ENCODE measurements at places on chromosomes 13 and 19.
A peak's percentile ranks its signal among the peaks of the same experiment; 100 is the strongest.

- DNase-seq, result no peak
Observed at GRCh38 chr19:29075149-29075548, 137.8 kb downstream of the UQCRFS1 start.

DNA sequence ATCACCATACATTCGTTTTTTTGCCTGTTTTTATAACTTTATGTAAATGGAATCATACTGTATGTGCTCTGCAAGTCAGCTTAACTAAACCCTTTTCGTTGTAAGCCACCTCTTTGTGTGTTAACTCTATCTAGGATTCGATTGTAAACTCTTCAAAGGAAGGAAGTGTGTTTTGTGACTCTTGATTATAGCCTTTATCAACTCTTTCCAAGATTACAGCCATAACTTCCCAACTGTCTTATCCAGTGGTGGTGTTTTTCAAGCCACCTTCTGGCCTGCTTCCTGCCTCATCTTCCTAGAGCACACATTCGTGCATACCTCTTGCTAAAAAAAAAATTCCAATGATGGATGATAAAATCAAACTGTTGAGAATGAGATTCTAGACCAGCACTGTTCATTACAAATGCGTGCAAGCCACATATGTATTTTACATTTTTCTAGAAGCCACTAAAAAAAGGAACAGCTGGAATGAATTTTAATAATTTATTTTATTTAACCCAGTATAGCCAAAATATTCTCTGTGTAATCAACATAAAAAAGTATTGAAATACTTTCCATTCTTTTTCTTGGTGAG is 12.0 kb upstream of the FBXL3 start:
- no peak for DNase-seq

- no peak for DNase-seq
Observed at GRCh38 chr13:60411464-60411863, 14.4 kb downstream of the TDRD3 start.

GRCh38 chr13:76339649-76340048 is 546.6 kb downstream of the KCTD12 start:
- DNase-seq, result no peak

- no peak for DNase-seq
Observed at GRCh38 chr13:42883142-42883541, 101.8 kb downstream of the FAM216B start.

DNA sequence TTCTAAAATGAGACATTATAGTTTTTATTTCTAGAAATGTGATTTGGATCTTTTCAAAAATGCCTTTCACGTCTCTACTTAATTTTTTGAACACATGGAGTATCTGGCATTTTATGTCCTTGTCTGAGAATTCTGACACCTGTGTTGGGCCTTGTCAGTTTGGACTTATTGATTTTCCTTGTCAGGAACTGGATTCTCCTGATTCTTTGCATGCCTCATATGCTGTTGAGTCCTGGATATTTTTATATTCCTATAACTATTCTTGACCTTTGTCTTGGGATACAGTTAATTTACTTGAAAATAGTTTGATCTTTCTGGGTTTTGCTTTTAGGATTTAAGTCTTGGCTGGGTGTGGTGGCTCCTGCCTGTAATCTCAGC is 10.3 kb downstream of the ADPRHL1 start:
- DNase-seq, result no peak

DNA sequence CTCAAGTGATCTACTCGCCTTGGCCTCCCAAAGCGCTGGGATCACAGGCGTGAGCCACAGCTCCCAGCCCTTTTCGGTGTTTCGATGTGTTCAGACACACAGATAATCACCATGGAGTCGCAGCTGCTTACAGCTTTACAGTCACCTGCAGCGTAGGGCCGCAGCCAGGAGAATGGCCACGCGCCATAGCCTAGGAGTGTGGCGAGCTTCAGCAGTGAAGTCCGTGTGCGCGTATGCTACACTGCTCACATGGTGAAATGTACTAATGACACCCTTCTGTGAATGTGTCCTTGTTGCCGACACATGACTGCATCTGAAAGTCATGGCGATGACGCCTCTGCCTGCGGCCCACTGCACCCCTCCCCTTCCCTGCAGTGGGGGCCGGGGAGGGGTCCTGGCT is 23.6 kb downstream of the AP3D1 start:
- no peak for DNase-seq

GRCh38 chr19:39407660-39408391 is 1.2 kb downstream of the ZFP36 start:
- DNase-seq, result peak; percentile 75

DNA sequence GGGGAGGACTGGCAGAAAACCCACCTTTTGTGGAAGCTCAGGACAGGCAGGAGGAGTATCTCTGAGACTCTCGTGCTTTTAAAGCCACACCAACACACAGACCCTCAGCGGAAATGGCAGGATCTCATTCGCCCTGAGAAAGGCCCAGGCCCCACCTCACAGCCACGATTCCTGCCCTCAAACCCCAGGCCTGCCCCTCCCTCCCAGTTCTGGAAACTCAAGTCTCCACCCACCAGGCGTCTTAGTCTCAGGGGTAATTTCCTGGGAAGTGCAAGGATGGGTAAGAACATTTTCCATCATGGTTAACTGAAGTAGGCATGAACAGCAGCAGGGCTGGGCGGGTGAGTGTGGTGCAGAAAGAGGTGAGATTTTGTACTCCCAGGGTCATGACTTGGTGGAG is 8.0 kb upstream of the PDE4C start:
- DNase-seq, result no peak

- DNase-seq, result peak; percentile 77
Observed at GRCh38 chr19:7799640-7800355, 30.2 kb upstream of the EVI5L start.

DNA sequence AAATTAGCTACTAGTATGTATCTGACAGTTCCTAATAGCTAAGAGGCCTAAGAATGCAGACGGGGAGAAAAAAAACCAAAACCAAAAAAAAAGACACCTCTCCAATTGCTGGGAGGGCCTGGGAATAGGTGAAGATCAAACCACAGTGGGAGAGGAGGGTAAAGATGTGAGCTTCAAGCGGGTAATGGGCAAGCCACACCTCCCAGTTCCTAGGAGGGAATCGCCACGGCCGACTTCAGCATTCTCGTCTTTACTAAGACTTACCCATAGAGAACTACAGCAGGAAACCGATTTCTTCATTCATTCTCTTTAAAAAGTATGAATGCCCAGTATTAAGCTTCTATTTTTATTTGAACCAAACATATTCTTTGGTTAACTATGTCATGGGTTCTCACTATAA is 5.6 kb upstream of the EEF1AKMT1 start:
- DNase-seq, result no peak

DNA sequence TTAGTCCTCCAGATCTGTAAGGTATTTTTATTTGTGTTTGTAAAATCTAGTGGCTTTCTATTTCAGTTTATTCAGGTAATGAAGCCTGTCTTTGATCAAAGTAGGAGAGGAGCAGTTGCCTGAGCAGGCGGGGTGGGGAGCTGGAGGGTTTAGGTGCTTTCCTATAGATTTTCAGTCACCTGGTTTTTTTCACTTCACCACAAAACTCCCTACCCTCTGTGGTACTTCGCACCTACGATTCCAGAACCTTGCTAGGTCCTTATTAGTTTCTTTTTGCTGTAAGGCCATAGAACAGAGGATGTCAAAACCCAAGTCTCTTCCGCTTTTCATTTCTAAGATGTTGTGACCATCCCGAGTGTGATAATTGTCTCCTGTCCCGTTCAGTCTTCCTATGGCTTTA is 26.6 kb downstream of the SLAIN1 start:
- peak; percentile 42 for DNase-seq

DNA sequence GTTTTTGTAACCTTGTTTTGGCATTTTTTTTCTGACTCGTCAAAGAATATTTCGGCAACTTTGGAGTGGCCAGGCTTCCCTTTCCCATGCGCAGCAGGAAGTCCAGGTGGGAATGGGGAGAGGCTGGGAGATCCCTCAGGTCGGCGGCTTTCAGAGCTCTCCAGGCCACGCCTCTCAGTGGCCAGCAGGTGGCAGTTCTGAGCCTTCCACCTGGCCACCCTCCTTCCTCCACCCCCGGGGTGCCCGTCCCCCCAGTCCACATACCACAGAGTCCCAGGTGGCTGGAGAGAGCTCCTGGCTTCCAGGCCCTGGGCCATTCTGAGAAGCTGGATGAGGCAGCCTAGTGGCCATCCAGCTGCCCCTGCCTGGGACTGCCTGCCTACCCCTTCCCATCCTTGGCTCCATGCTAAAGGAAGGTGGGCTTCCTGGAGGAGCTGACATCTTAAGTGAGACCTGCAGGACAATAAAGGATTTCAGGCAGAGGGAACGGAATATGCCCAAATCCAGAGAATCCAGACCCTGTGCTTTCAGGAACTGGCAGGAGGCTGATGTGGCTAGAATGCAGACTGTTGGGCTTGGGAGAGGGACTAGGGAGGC is 46.3 kb downstream of the CCNE1 start:
- DNase-seq, result peak; percentile 36

DNA sequence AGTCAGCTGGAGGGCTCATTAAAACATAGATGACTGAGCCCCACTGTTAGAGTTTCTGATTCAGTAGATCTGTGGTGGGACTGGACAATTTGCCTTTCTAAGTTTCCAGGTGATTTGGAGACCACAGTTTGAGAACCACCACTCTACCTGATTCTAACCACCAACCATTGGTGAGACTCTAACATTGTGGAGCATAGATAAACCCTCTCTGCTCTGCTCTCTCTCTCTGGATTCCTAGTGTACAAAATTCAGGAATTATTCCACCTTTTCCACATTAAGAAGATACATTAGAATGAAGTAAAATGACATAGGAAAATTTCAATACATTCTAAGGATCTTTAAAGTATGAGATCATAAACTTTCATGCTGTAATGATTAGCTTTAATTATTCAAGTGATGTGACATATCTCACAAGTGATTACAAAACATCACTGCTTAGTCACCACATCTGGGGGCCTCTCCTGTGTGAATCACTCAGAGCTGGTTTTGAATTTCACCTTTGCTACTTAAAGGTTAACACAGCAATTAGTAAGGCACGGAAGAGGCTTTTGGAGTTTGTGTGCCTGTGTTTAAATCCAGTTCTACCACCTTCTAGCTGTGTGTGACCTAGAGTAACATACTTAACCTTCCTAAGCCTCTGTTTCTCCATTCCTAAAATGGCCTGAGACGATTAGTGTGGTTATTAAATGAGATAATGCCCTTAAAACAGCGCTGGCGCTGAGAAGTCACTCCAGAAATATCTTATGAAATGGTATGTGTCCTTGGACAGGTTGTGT is 78.5 kb upstream of the NBEA start:
- no peak for DNase-seq

DNA sequence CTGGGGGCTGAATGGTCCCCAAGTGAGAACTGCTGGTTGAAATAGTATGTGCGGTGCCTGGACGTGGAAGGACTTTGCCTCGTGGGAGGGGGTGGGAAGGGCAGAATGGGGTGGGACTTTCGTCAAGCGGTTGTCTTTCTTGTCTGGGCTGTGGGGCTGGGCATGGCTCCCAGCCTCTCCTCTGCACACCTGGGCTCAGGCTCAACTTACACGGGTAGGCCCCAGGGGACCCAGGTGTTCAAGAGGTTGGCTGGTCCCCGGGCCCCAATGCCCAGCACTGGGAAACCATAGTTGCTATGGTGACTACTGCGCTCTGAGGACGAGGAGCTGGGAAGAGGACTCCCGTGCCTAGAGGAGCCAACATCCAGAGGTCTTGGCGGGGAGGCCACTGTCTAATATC is 7.3 kb downstream of the NWD1 start:
- DNase-seq, result no peak

- DNase-seq, result no peak
Observed at GRCh38 chr19:1046836-1047695, 7.2 kb downstream of the ABCA7 start.

DNA sequence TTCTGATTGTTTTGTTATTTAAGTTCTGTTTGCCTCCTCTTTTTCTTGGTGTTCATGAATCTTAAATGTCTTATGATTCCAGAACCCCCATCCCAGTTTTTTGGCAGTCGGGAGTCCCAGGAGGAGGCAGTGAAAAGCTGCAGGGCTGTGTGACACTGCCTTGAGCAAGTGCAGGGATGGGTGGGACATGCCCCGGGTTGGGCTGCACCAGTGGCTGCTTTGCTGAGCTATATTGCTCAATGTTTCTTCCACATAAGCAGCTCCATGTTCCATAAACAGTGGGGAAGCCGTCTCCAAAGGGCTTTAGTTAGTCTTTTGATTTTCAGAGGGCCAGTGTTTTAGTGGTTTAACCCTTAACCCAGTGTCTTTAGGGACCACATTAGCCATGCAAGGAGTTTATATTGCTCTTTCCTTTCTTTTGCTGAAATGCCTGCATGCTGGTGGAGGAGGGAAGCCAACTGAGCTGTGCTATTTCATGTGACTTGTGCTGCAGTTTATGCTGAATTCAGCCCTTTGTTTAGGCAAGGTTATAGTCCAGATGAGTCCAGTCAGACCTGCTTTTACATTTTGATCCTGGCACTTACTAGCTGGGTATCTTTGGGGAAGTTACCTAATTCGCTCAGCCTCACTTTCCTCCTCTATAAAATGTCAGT is 13.1 kb downstream of the ATP8A2 start:
- no peak for DNase-seq

GRCh38 chr13:44244288-44244687 is 129.3 kb upstream of the SERP2 start:
- DNase-seq, result no peak

- DNase-seq, result peak; percentile 38
Observed at GRCh38 chr13:50366488-50367174, 351.4 kb downstream of the KCNRG start.

- no peak for DNase-seq
Observed at GRCh38 chr19:7817801-7818200, 12.2 kb upstream of the EVI5L start.

Measured in CD4-positive, alpha-beta T cell treated with Interleukin-12 subunit alpha and Interleukin-12 subunit beta, for 1 hour (primary cell).